Inflammatory macrophage treated with lipopolysaccharide for 1 hour (primary cell): ENCODE measurements at places on chromosomes 7 and 10.

GRCh38 chr7:32316839-32317238, 173.3 kb downstream of the LSM5 start:
- DNase-seq = no peak

DNA sequence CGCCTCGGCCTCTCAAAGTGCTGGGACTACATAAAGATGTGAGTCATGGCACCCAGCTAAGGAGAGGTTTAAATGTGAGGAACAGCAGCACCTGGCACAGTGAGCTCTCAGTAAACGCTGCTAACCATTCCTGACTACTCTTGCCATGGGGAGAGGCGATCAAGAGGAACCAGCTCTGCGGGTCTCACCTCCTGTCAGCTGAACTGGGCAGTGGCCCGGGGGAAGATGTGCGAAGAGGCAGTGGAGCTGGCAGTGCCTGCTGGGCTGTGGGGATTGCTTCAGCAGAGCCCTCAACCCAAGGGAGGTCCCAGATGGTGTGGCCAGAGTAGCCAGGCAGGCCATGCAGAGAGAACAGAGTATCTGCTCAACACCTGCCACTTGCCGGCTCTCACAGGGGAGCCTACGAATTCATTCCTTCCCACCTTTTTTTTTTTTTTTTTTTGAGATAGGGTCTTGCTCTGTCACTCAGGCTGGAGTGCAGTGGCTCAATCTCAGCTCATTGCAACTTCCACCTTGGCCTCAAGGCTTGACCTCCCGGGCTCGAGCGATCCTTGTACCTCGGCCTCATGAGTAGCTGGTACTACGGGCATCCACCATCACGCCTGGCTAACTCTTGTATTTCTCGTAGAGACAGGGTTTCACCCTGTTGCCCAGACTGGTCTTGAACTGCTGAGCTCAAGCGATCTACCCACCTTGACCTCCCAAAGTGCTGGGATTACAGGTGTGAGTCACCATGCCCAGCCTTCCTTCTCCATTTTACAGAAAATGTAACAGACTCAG, 6.8 kb downstream of the POLM start:
- DNase-seq = no peak

DNA sequence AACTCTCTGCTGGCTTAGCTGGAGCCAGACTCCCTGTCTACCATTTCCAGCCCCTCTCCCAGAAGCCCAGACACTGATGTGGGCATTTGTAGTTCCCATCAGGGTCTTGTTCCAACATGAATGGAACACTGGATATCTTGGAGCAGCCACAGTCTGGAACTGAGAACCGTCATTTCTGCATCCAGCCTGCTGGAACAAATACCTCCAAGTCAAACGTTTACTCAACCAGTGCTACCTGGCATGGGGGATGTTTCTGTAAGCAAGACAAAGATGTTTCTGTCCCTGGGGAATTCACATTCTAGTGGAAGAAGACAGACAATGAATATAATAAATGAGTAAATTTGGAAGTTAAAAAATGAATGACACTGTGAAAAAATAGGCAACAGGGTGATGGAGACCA, 70.8 kb upstream of the ZNF438 start:
- DNase-seq = no peak

GRCh38 chr10:28077889-28078288, 79.0 kb upstream of the ODAD2 start:
- no peak for DNase-seq
